ENCODE measurements at places on chromosomes 2 and 18.

- DNase-seq: no peak
These were observed 513.9 kb upstream of the NXPH2 start for GRCh38 chr2:139293992-139294548.

DNA sequence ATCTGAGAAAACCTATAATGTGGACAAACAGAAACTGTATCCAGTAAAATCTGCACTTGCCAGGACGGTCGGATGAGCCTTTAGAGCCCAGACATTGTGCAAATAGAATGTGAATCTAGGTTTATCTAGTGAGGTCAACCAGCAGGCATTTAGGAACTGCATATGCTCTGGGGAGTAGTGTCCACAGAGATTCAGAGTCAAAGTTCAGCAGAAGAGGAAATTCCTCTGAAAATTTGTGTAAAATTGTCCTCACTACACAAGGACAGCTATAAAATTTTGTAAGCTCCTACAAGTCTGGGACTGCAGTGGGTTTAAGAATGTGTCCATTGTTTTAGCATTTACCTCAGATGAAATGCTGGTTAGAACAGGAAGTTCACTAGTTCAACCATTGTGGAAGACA, 9.8 kb upstream of the NDUFV2 start:
- DNase-seq: no peak

GRCh38 chr18:42893977-42894376, 221.5 kb downstream of the RIT2 start:
- no peak for DNase-seq

GRCh38 chr2:161796192-161796591, 172.0 kb downstream of the SLC4A10 start:
- DNase-seq: no peak

- no peak for DNase-seq
These were observed 24.8 kb downstream of the SANBR start for GRCh38 chr2:61090386-61090921.

- DNase-seq: no peak
These were observed 2.9 kb downstream of the TGOLN2 start for GRCh38 chr2:85324639-85325465.

- DNase-seq: no peak
These were observed 67.7 kb downstream of the NCK2 start for GRCh38 chr2:105812180-105813044.

DNA sequence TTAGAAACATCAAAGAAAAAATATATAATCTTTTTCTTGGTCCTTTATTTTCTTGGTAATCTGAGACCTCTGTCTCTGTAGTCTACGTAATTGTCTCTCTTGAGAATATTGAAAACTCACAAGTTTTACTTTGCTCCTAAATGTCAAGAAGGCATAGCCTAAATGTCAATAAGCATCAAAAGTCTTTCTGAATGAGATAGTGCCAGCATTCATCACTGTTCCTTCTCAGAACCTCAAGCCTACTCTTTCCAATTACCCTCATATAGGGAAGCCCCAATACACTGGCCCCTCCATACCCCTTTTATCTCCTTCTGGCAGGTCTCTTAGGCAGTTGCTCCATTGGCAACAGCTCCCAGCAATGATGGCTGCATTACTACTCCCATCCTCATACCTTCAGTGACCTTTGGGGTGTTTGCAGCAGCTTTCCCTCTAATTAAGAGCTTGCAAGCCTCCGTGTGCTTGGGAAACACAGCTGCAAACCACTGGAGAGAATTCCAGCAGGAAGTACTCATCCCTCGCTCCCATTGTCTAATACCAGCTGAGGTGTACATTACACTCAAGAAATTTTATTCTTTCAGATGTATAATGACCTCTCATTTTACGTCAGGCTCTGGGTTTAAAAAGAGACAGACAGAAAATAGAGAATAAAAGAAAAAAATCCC, 95.8 kb downstream of the KYNU start:
- DNase-seq: no peak

DNA sequence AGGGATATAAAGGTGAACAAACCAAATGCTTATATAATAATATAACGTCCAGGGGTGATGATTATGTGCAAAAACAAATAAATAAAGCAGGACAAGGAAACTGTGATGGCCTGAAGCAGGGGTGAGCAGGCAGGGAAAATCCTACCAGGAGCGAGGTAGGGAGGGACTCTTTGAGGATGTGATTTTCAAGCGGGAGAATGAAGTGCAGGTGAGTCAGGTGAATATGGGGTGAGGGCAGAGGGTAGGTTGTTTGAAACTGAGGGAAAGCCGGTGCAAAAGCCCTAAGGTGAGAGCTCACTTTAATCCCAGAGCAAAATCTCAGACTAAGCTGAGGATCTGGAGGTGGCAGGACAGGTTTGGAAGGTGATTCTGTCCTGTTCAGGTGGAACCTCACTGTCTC, 40.7 kb downstream of the CYP26B1 start:
- no peak for DNase-seq

- no peak for DNase-seq
These were observed 31.0 kb downstream of the CLIP4 start for GRCh38 chr2:29146197-29146596.

GRCh38 chr18:36867056-36867455, 38.1 kb downstream of the KIAA1328 start:
- no peak for DNase-seq

- no peak for DNase-seq
These were observed 3.6 kb upstream of the DGKD start for GRCh38 chr2:233350708-233351107.

GRCh38 chr18:8619835-8620577, 10.8 kb downstream of the RAB12 start:
- no peak for DNase-seq

- no peak for DNase-seq
These were observed 145.4 kb upstream of the PGAP1 start for GRCh38 chr2:197071790-197072436.

- DNase-seq: no peak
These were observed 51.2 kb downstream of the HPCAL1 start for GRCh38 chr2:10353931-10354330.

DNA sequence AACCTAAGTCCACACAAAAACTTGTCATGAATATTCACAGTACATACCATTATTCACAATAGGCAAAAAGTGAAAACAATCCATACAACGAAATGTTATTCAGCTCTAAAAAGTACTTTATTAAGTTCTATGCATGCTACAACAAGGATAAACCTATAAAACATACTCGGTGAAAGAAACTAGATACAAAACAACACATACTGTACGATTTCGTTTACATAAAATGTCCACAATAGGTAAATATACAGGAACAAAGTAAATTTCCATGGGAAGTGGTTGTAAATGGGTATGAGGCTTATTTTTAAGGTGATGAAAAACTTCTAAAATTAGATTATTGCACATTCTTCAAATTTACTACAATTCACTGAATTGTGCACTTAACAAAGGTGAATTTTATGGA, 8.0 kb downstream of the DSC3 start:
- DNase-seq: no peak

- no peak for DNase-seq
These were observed 205.4 kb downstream of the TMEM163 start for GRCh38 chr2:134513465-134513804.

DNA sequence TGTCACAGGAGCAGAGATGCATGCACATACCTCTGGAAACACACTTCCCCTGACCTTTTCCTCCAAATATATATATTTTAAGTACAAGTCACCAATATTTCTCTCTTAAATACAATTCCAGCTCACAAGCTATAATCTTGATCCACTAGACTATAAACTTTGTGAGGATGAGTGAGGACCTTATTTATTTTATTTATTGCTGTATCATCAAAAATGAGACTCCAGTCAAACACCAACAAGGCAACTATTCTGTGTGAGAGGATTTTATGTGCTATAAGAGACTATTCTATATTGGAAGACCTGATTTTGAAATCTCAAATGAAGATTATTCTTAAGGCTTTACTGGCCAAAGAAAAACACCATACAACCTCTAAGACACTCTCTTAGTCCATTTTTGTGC, 1352.2 kb downstream of the SUCLG1 start:
- DNase-seq: no peak

DNA sequence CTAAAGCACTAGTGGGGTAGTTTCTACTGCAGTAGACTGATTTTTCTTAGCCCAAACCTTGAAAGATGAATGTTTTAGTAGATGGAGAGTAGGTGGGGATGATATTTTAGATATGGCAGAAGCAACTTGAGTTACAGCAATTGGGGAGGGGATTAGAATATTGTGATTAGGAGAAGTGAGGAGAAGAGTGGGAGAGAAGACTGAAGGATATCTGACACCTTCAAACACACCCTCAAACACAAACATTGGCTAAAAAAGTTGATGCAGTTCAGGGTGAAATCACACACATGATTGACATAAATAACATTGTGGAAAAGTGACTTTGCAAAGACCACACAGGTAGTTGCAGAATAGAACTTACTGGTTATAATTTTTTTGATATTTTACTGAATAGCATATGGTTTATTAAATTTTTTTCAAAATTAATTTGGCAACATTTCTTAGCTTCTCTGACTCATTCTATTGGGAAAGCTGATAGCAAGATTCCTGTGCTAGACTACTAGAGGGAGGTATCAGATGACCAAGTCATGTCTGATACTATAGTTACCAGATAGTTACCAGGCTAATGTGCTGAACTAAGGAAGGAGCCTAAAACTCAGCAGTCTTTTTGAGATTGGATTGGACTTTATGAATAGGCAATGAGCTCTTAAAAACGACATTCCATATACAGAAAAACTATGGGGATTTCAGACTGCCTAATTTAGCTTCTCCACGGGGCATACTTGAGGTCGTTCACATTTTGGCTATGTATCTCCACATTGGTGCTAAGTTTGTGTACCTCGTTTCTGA, 73.0 kb downstream of the ACTR3 start:
- DNase-seq: no peak

- no peak for DNase-seq
These were observed 55.1 kb upstream of the NETO1 start for GRCh38 chr18:72922895-72923294.

DNA sequence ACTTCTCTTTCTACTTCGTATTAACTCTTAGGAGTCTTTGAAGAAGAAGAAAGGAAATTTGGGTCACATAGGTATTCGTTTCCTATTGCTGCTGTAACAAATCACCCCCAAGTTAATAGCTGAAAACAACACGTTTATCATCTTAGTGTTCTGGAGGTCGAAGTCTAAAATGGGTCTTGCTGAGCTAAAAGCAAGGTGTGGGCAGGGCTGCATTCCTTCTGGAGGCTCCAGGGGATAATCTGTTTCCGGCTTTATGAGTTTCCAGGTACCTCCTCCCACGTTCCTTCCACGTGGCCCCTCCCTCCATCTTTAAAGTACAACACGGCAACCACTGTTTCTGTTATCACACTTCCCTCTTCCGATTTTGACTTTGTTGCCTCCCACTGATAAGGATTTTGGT, 233.5 kb upstream of the RBBP8 start:
- DNase-seq: no peak

- DNase-seq: no peak
These were observed 1.1 kb upstream of the MAT2A start for GRCh38 chr2:85537600-85538506.

DNA sequence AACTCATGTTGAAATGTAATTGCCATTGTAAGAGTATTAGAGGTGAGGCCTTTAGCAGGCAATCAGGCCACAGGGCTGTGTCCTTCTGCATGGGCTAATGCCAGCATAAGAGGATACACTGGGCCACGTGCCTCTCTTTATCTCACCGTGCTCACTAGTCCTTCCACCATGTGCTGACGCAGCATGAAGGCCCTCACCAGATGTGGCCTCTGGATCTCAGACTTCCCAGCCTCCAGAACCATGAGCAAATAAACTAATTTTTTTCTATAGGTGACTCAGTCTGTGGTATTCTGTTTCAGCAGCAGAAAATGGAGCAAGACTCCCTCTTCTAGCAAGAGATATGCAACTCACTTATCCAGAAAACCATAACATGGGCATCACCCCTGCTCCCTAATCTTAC, 149.7 kb upstream of the ZNF236 start:
- no peak for DNase-seq

DNA sequence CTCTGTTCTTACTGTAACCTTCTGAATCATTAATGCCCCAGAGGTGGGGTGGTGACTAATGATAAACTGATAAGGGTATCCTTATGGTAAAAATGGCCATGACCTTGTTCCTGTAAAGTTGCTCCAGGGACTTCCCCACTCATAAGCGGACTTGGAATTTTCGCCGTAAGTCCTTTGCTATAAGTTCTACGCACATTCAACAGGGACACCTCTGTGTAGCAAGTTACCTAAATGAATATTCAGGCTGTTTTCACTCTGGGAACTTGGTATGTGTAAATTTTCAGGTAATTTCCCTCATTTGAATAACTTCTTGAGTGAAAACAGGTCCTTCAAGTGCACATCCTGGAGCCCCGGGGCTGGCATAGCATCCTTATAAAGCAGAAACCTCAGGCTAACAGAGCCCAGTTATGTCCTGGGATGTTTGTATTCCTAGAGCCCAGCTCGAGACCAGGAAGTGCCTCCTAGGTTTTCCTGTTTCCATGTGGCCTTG, 9.4 kb upstream of the AGFG1 start:
- DNase-seq: no peak

DNA sequence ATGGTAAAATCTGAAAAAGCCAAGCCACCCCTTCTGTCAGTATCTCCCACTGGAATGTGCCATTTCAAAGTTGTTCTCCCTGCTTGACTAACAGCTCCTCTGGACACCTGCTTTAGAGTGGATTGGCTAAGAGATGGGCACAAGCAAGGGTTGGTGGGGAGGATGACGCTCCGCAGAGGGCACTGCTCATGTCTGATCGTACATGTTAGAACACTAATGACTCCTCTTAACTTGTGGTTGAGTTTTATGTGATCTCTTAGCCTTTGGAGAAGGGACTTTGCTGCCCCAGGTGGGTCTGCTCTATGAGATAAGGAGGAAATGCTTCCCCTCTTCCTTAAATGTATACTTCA, 8.2 kb upstream of the KIAA2012 start:
- DNase-seq: no peak

GRCh38 chr2:226399006-226399405, 400.6 kb downstream of the IRS1 start:
- no peak for DNase-seq

GRCh38 chr2:146037334-146037870, 1517.5 kb upstream of the ZEB2 start:
- DNase-seq: no peak

DNA sequence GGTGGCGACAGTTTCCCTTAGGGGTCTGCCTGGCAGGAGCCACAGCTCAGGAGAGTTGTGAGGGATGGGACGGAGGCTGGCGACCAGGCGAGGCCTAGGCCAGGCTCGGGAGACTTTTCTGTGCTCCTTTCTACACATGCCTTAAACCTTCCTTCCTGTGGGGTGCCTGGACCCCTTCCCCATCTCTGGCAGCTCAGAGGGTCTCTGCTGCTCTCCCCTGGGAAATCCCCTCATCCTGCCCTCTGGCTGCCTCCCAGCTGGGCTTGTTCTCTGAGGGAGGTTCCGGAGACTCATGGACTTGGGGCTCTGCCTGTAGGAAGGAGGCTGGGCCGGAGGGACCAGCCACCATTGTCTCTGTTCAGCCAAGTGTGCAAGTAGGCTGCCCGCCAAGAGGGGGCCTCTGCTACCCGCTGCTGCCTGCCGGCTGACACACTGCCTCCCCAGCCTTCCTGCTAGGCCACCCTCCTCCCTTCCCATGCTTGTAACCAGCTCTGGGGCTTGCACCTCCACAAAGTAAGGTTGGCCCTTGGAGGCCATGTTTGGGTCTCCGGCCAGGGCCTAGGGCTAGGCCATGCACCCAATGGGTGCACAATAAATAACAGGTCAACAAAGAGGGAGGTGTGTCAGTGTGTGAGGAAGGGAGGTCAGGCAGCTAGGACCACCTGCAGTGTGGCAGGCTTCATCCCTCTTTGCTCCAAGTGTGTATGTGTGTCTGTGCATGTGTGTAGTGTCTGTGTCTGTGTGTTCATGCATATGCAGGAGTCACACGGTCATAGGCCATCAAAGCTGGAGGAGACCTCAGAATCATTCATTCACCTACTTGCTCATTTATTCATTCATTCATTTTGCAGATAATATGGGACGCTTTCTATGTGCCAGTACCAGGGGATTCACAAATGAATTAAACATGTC, 28.8 kb downstream of the PSD4 start:
- DNase-seq: no peak

Measured in stimulated activated CD8-positive, alpha-beta memory T cell treated with anti-CD3 and anti-CD28 coated beads, Interleukin-2, amount 100 ng/mL, for 1 hour (primary cell).